ENCODE measurements at places on chromosomes 2 and 18. TPM values are rescaled to one million over a fixed set of nuclear protein-coding genes. Genes with fewer than 3 reads are reported as not detected.

Gene CD8B
- 296 TPM for total RNA-seq

DNA sequence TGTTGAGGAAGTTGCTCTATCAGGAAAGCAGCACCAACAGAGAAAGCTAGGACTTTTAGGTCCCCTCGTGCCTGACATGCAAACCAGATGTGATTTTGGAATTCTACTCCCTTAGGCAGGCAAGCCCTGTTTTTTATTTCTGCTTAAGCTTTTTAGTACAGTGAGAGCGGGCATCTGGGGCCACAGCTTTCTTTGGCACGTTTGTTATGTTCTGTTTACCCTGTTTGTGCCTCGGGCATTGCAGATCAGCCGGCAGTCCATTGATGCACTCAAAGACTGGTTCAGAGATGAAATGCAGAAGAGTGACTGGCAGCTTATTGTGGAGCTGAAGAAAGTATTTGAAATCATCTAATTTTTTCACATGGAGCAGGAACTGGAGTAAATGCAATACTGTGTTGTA lies 61.9 kb downstream of the EIF5B start:
- H3K4me3 ChIP-seq, result no peak overlapping the region
- H3K36me3 ChIP-seq, result peaks cover 56% of the 10 kb centered on the region
- no peak overlapping the region for H3K27ac ChIP-seq
- no peak for DNase-seq
- peaks cover 7% of the 10 kb centered on the region for H3K4me1 ChIP-seq

GRCh38 chr2:236052926-236053821 lies 115.0 kb downstream of the GBX2 start:
- no peak overlapping the region for H3K27ac ChIP-seq
- H3K27me3 ChIP-seq, result peaks cover 32% of the 10 kb centered on the region
- no peak for DNase-seq
- H3K4me3 ChIP-seq, result no peak overlapping the region
- peaks cover 8% of the 10 kb centered on the region for H3K4me1 ChIP-seq

DNA sequence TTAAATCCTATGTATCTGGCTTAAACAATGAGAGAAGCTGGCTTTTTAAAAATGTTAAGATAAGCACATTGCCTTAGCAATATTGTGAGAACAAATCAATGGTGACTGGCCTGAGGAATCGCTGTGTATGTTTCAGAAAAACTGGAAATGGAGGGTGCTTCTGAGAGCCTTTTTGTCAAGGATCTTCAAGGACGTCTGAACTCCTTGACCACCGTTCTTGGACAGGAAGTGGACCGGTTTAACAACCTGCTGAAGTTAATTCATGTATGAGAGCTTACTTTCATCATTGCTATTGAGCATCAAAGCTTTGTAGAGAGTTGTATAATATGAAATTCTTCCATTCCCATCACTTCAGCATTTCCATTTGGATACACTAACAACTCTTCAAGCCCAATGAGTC lies 72.6 kb downstream of the TRABD2A start:
- no peaks in the 10 kb centered on the region for H3K4me1 ChIP-seq
- no peak overlapping the region for H3K27ac ChIP-seq

GRCh38 chr2:42009657-42010580 lies 37.9 kb upstream of the PKDCC start:
- peak; percentile 41 for DNase-seq
- peaks cover 10% of the 10 kb centered on the region for H3K4me1 ChIP-seq

DNA sequence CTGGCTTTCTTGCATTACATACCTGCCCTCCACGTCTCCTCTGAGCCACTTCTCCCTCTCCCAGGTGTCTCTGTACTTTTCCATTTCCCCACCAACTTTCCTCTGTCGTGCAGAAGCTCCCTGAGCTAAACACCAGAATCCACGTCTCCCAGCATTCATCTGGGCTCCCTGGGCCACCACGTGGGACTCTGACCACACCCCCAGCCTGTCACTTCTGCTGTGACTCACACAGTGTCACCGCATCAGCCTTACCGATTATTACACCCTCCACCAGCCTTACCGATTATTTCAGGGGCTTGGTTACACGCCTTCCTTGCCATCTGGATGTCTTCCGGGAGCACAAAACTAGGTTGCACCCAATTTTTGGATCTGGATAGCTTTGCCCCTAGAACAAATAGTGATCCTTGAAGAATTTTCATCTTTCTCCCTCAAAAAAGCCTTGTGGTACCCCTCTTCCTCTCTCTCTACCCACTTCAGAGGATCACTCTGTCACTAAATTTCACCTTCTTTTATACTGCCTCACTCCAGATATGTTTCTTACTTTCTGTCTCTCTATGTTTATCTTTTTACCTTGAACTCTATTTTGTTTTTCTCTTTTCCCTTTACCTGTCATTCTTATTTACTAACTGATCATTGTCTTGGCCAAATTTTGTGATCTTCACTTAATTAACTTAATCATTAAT lies 136.9 kb upstream of the CAB39 start:
- H3K27me3 ChIP-seq, result no peaks in the 10 kb centered on the region
- peak overlapping the region; percentile 26 for H3K4me3 ChIP-seq
- H3K4me1 ChIP-seq, result peaks cover 12% of the 10 kb centered on the region
- peak overlapping the region; percentile 79 for H3K27ac ChIP-seq
- peaks cover 23% of the 10 kb centered on the region for H3K36me3 ChIP-seq

GRCh38 chr2:31216734-31217133 lies 581 bp downstream of the CAPN14 start:
- H3K27me3 ChIP-seq, result peaks cover 6% of the 10 kb centered on the region
- no peak for DNase-seq
- H3K4me1 ChIP-seq, result peaks cover 41% of the 10 kb centered on the region
- no peak overlapping the region for H3K27ac ChIP-seq
- H3K36me3 ChIP-seq, result no peaks in the 10 kb centered on the region

DNA sequence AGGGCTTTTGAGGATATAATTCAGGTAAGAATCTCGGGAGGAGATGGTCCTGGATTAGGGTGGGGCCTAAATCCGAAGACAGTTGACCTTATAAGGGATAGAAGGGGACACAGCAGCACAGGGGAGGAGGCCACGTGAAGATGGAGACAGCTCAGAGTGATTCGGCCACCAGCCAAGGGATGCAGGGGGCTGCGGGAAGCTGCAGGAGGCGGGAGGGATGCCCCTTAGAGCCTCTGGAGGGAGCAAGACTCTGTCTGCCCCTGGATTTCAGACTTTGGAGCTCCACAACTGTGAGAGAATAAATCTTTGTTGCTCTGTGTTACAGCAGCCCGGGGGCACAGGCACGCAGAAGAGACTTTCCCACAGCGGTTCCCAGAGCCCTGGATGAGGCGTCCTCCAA lies 143.7 kb downstream of the ASB1 start:
- no peaks in the 10 kb centered on the region for H3K27me3 ChIP-seq
- no peaks in the 10 kb centered on the region for H3K4me1 ChIP-seq
- H3K27ac ChIP-seq, result no peak overlapping the region
- no peak for DNase-seq
- no peak overlapping the region for H3K4me3 ChIP-seq

GRCh38 chr2:208049006-208049405 lies 23.7 kb upstream of the PLEKHM3 start:
- H3K4me1 ChIP-seq, result no peaks in the 10 kb centered on the region
- no peak overlapping the region for H3K27ac ChIP-seq
- peaks cover 21% of the 10 kb centered on the region for H3K27me3 ChIP-seq
- no peaks in the 10 kb centered on the region for H3K36me3 ChIP-seq
- H3K4me3 ChIP-seq, result no peak overlapping the region

Gene LYG2
- total RNA-seq, result not detected

DNA sequence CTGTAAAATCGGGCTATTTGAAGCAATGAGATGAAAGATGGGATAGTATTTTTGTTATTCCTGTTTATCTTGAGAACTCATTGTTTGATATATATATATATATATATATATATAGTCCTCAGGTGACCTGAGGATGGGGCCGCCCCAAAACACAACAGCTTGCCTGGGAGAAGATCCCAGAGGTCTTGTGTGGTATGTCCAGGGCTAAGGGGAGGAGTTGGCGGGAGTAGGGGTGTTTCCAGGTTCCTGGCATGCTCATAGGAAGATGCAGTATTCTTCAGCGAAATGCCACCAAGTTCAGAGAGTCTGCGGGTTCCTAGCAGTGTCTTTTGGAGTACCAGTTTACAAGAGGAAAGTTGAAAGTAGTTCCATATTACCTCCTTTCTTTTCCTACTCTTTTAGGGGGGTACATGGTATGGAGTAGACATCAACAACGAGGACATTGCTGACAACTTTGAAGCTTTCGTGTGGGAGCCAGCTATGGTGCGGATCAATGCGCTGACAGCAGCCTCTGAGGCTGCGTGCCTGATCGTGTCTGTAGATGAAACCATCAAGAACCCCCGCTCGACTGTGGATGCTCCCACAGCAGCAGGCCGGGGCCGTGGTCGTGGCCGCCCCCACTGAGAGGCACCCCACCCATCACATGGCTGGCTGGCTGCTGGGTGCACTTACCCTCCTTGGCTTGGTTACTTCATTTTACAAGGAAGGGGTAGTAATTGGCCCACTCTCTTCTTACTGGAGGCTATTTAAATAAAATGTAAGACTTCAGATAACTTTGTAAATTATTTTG lies 18.3 kb downstream of the CCT7 start:
- peaks cover 41% of the 10 kb centered on the region for H3K36me3 ChIP-seq
- H3K27ac ChIP-seq, result no peak overlapping the region
- no peaks in the 10 kb centered on the region for H3K27me3 ChIP-seq
- H3K4me1 ChIP-seq, result no peaks in the 10 kb centered on the region

DNA sequence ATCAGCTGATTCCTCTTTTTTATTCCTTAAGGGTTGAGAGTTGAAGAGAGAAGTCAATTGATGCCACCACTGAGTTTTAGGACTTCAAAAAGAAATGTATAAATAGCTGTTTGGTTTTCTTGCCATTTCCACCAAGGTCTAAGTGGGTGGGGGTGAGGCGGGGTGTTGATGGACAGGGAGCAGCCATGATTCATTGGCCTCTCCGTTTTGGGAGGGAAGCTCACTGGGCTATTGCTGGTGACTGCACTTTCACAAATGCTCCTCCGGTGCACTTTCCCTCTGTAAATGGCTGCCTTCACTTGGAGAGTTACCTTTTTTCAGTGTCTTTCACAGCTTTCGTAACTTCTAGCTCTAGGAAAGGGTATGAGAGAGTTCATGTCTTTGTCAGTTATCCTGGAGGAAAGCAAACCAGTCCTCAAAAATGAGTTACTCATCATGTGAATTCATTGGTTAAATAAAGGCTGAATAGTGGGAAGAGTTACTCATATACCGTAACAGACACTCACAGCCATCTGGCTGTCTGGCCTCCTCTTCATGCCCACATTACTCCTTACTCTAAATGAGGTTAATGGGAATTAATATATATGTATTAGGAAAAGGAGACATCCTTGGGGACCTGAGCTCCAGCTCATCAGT lies 17.4 kb upstream of the CTAGE1 start:
- no peak overlapping the region for H3K27ac ChIP-seq
- H3K27me3 ChIP-seq, result no peaks in the 10 kb centered on the region
- no peak for DNase-seq
- H3K36me3 ChIP-seq, result no peaks in the 10 kb centered on the region
- no peaks in the 10 kb centered on the region for H3K4me1 ChIP-seq

DNA sequence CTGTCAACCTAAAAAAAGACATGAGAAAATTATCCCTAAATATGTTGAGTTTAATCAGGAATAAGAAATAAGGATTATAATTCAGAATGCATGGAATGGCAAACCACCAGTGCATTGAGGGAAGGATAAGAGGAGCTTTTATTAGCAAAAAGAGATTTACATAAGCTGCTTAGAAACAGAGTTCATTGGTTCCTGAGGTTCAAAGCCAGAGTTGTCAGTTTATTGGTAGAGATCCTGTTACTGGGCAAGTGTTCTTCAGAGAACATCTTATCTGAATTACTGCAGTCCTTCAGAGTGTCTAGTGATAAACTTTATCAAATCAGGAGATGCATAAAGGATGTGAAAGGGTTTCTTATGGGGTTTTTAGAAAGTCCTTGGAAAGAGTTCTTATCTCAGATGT lies 76.0 kb upstream of the MEX3C start:
- H3K4me1 ChIP-seq, result peaks cover 7% of the 10 kb centered on the region
- peaks cover 3% of the 10 kb centered on the region for H3K27me3 ChIP-seq
- no peaks in the 10 kb centered on the region for H3K36me3 ChIP-seq

DNA sequence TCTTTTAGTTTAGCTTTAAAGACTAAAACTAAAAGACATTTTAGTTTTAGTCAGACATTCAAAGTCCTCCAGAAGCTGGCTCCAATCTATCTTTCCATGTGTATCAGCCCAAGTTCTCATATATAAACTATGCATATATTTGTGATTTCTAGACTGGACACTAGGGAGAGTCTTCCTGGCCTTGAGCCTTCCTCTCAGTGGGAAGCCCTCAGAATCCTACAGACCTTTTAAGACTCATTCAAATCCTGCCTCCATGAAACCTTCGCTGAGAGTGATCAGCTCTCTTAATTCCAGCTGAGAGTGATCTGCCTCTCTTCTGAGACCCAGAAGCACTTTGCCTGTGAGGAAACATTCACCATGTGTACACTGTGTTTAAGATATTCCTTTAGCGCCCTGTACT lies 452.7 kb downstream of the TGIF1 start:
- H3K27ac ChIP-seq, result no peak overlapping the region
- no peaks in the 10 kb centered on the region for H3K4me1 ChIP-seq
- no peaks in the 10 kb centered on the region for H3K36me3 ChIP-seq
- H3K27me3 ChIP-seq, result peaks cover 3% of the 10 kb centered on the region
- no peak for DNase-seq

GRCh38 chr2:137255345-137255744 lies 490.0 kb downstream of the THSD7B start:
- no peak overlapping the region for H3K27ac ChIP-seq
- no peak for DNase-seq
- no peaks in the 10 kb centered on the region for H3K4me1 ChIP-seq
- H3K27me3 ChIP-seq, result no peaks in the 10 kb centered on the region
- H3K4me3 ChIP-seq, result no peak overlapping the region

DNA sequence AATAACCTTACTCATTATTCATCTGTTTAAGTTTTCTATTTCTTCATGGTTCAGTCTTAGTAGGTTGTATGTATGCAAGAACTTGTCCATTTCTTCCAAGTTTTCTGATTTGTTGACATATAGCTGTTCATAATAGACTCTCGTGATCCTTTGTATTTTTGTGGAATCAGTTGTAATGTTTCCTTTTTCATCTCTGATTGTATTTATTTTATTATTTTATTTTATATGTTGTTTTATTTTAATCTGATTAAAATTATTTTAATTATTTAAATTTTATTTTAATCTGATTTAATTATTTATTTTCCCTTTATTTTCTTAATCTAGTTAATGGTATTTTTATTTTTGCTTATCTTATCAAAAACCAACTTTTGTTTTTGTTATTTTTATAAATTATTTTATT lies 43.5 kb upstream of the SLC9A2 start:
- H3K27me3 ChIP-seq, result peaks cover 12% of the 10 kb centered on the region
- H3K4me3 ChIP-seq, result no peak overlapping the region
- no peaks in the 10 kb centered on the region for H3K4me1 ChIP-seq
- no peak overlapping the region for H3K27ac ChIP-seq
- DNase-seq, result no peak

- no peak for DNase-seq
- H3K4me1 ChIP-seq, result peaks cover 2% of the 10 kb centered on the region
- peaks cover 15% of the 10 kb centered on the region for H3K36me3 ChIP-seq
- H3K27ac ChIP-seq, result no peak overlapping the region
Observed at GRCh38 chr2:112494828-112495227, 12.9 kb downstream of the TTL start.
